ENCODE measurements at places on chromosomes 3 and 15.

GRCh38 chr3:150296123-150296735 is 111.9 kb upstream of the TSC22D2 start:
- DNase-seq, result no peak

- DNase-seq, result no peak
These were observed 65.9 kb downstream of the THSD4 start for GRCh38 chr15:71180986-71181853.

- DNase-seq, result no peak
These were observed 28.6 kb upstream of the SERPINI2 start for GRCh38 chr3:167502401-167502800.

DNA sequence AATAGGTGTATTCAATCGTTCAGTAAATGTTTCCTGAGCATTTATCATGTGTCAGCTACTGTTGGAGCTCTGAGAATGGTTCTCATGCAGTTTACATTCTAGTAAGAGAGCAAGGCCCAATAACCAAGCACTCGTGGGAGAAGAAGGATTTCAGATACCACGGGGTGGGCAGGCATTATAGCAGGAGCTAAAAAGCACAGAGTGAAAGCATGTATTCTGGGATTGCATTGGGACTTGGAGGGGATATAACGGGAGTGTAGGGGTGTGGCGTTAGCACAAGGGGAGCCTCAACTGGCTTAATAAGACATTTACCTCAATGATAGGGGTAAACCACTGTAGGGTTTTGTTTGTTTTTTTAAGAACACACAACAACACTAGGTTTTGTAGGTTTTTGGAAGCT is 1.6 kb upstream of the SIAH2 start:
- no peak for DNase-seq

- DNase-seq, result no peak
These were observed 1.3 kb downstream of the CX3CR1 start for GRCh38 chr3:39278616-39278935.

- no peak for DNase-seq
These were observed 814 bp upstream of the TEX264 start for GRCh38 chr3:51670053-51670822.

DNA sequence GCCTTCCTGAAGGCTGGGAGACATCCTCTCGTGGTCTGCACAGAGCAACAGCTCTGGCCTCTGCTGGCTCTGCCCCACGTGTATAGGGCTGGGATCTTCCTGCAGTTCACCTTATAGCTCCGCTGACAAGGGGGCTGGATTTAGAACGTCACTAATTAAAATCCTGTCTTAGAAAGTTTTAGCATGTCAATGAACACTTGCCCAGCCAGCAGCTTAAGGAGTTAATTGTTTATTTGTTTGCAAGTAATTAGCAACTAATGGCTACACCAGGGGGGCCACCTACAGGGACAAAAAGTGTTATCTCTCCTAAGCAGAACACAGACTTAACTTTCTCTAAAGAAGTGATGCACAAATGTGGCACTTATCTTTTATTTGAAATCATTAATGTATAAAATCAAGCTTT is at the start of gene HESX1:
HESX1 (minus strand) TSS at position 84 of the 403 bp plus-strand sequence; CDS start at position 24, 60 bp downstream.
- DNase-seq, result no peak

- no peak for DNase-seq
These were observed 18.3 kb downstream of the RTF1 start for GRCh38 chr15:41435037-41435786.

GRCh38 chr3:141403576-141403975 is 35.3 kb downstream of the ZBTB38 start:
- no peak for DNase-seq

DNA sequence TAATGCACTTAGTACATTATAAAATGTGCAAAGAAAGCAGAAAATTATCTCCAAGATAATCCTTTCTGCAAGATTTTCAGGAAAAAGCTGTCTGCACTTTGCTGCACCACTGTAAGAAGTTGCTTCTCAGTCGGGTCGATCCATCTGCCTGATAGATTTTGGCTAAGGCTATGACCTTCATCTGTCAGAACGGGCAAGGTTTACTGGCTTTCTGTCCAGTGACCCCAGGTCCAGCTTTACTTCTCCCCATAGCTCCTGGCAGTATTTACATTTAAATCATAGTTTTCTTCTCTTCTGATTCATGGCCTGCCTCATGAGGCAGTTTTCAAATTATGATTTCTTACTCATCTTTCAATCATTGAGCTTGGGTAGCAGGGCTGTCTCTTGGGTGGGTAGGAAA is 422.7 kb downstream of the EPHB1 start:
- DNase-seq, result no peak

GRCh38 chr3:22582266-22582665 is 620.9 kb upstream of the UBE2E2 start:
- no peak for DNase-seq
